ENCODE measurements at places on chromosomes 6 and 20.

GRCh38 chr20:36629719-36630681 lies 16.0 kb downstream of the SLA2 start:
- DNase-seq: no peak

- no peak for DNase-seq
These were observed 31.7 kb downstream of the STX7 start for GRCh38 chr6:132481189-132481588.

GRCh38 chr20:24118034-24118433 lies 129.5 kb upstream of the GGTLC1 start:
- DNase-seq: no peak

DNA sequence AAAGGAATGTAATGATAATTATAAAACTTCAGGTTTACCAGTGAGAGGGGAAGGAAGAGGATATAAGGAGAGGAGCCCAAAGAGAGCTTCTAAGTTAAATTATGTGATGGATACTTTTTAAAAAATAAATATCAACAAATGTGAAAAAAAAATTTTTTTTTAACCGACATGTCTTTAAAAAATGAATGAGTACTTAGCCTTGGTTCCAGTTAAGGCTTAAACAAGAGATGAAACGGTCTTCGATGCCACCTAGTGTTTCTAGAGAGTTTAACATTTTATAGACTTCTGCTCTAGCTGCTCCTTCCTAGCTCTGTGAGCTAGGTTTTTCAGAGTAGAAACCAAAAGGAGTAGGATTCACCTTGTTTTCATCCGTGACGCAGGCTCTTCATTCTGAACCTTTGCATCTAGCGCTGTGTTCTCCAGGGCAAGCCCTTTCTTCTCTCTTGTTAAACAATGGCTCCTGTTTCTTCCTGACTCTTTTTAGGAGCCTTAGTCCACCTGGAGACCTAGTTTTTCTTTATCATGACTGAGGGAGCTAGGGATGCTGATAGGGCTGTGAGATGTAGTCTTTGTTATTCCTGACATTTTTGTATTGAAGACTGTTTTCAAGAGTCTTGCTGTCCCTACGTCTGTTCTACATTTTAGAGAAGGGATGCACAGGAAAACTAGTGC lies 42.4 kb upstream of the GNRH2 start:
- DNase-seq: no peak

Data from mesothelial cell of epicardium (in vitro differentiated cells).